ENCODE measurements at places on chromosomes 2 and 18.

- no peak for DNase-seq
These were observed 111.8 kb downstream of the STPG4 start for GRCh38 chr2:47043142-47043890.

DNA sequence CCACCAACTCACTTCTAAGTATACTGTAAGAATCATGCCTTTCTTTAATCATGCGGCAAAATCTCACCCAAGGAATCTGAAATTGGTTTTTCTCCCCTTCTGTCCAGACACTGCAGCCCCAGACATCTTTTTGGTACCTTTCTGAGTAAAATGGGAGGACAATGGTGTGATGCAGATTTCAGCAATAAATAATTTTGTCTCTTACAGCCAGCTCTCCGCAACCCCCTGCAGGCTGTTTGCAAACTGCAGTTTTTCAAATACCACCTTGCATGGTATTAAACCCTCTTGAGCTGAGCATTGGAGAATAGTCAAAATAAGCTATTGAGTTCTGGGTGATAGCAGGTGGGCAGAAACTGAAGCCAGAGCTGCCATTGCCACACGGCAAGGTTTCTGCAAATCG, 32.2 kb downstream of the GPR39 start:
- DNase-seq = no peak

DNA sequence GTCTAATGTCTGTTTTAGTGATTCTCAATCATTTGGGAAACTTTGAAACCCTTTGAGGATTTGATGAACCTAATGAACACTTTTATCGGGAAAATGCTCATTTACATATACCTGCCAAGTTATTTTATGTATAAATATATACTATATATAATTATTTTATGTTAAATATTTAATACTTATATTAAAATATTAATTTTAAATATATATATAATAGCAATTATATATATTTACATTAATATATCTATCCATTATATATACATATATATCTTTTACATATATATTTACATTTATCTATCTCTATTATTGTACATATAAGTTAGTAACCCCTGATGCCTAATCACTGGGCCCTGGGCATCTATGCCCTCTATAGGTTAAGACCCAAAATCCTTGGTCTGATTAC, 763.3 kb upstream of the FSHR start:
- DNase-seq = no peak

- no peak for DNase-seq
These were observed 14.6 kb downstream of the ITGA4 start for GRCh38 chr2:181471783-181472182.

DNA sequence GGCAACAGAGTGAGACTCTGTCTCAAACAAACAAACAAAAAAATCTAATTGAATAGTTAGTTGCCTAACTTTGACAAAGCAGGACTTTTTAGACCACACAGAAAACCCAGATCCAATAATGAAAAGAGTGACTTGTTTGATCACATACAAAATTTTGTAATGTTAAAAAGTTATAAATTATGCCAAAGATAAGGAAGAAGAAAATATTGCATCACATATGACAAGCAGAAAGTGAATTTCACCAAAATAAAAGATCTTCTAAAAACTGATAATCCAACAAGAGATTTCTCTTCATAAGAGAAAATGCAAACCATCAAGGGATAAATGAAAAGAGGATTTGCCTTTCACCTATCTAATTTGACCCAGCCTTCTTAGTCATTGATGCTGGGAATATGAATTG, 2.8 kb upstream of the RMP24 start:
- DNase-seq = no peak

GRCh38 chr2:207926133-207926988, 99.0 kb downstream of the PLEKHM3 start:
- DNase-seq = no peak

DNA sequence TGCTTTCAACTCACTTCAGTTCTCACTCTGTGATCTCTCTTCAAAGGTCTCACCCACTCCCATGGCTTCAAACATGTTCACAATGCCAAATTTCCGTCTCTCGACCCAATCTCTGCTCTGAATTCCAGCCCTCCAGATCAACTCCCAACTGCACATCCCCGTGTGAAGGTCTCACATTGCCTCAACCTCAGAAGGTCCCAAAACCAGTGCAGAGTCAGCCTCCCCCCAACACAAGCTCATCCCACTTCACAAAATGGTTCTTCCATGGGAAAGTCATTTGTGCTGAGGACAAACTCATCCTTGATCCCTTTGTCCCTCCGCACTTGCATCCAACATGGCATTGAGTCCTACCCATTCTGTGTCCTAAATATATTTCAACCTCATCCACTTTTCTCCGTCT, 31.0 kb upstream of the GNAL start:
- DNase-seq = no peak

- DNase-seq = no peak
These were observed 58.9 kb upstream of the FAM136A start for GRCh38 chr2:70360661-70361270.

DNA sequence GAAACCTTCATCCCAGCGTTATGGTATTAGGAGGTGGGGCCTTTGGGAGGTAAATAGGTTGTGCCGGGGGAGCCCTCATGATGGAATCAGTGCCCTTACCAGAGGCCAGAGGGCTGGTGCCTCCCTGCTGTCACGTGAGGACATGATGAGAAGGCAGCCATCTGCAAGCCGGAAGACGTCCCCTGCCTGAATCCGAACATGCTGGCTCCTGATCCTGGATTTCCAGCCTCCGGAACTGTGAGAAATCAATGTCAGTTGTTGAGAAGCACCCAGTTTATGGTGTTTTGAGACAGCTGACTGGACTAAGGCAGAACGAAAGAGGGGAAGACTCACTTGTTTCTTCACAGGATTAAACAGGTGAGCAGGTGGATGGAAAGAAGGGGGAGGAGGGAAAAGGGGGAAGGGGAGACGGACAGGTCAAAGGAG, 13.0 kb upstream of the KLF11 start:
- peak; percentile 70 for DNase-seq

DNA sequence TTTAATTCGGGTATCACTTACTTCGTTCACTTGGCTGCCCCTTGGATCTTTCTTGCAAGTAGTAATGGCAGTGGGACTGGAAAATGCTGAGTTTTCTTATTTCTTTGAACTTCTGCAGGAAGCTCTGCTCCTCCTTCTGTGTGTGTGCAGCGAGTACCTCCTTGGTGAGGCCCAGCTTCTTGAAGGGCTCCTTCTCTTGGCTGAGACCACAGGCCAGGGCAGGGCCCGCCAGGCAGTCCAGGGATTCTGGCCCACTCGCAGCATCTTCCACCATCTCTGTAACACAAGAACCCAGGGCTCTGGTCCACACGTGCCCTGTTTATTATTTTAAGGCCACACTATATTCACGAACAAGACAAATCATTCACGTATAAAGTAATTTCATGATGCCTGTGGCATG, 15.8 kb upstream of the HES6 start:
- DNase-seq = no peak

DNA sequence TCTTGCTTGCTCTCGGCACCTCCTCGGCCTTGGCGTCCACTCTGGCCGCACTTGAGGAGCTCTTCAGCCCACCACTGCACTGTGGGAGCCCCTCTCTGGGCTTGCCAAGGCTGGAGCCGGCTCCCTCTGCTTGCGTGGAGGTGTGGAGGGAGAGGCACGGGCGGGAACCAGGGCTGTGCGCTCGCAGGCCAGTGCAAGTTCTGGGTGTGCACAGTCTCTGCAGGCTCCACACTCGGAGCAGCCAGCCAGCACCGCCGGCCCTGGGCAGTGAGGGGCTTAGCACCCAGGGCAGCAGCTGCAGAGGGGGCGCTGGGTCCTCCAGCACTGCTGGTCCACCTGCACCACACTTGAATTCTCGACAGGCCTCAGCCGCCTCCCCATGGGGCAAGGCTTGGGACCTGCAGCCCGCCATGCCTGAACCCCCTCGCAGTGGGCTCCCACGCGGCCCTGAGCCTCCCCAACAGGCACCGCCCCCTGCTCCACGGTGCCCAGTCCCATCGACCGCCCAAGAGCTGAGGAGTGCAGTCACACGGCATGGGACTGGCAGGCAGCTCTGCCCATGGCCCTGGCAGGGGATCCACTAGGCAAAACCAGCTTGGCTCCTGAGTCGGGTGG, 411.2 kb upstream of the CHAC2 start:
- DNase-seq = no peak

GRCh38 chr18:10477121-10477862, 22.9 kb downstream of the APCDD1 start:
- DNase-seq = no peak

GRCh38 chr2:214103276-214104001, 307.4 kb upstream of the VWC2L start:
- peak; percentile 41 for DNase-seq

GRCh38 chr18:4854671-4855070, 342.4 kb downstream of the AKAIN1 start:
- no peak for DNase-seq

GRCh38 chr2:187569042-187569441, 14.8 kb upstream of the TFPI start:
- DNase-seq = no peak

DNA sequence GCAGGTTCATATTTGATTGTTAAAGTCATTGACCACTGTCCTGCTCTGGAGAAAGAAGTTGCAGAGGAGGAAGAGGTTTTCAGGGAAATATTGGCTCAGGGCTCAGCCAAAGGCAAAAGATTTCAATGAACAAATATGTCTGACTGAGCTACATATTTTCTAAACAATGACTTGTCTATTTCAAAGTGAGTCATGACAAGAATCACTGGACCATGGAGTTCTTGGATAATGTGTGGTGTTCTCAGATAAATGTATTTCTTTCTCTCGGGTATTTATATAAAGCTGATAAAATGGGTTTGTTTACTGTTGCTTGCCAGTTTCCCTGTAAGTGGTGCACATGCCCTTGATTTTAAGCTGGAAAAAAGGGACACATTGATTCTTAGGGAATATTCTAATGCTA, 34.3 kb upstream of the RMP24 start:
- DNase-seq = no peak

DNA sequence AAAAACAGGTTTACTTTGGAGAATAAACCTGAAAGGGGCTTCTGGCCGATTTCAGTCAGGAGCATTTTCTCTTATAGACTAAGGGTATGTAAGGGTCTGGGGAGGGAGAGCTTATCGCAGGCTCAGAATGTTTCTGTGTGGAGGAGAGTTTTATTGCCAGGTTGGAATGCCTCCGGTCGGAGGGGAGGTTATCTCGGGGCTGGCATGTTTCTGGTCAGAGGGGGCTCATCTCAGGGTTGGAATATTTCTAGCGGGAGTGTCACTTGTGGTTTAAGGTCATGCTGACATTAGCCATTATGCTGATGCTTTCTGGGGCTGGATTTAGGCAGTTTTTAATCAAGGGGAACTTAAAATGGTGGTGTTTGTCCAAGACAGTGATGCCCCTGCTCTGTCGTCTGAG, 333.6 kb downstream of the METTL4 start:
- DNase-seq = no peak

DNA sequence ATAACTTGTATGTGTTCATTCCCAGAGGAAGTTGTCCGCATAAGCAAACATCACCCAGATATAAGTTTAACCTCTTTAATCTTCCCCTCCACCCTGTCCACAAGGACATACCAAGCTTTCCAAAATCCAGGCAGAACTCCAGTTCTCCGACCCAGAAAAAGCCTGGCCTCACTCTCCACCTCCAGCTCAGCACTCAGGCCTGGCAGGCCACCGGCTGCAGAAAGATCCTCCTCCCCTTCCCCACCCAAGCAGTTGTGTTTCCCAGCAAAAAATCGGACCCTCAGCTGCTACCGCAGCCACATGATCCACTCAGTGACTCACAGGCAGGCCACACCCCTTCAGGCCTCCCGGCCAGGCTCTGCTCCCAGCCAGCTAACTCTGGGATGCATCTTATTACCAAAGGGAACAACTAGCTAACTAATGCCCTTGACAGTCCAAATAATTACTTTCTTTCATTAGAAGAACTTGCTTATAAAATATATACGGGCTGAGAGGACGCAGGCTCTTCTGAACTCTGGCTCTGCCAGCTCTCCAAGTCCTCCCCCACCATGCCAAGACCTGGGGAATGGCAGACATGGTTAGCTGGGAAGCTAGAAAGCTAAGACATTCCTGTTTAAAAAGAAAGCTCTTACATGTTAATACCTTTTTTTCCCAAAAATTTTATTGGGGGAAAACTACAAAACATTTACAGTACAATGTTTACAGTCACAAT, 4.5 kb downstream of the ZFP36L2 start:
- no peak for DNase-seq

DNA sequence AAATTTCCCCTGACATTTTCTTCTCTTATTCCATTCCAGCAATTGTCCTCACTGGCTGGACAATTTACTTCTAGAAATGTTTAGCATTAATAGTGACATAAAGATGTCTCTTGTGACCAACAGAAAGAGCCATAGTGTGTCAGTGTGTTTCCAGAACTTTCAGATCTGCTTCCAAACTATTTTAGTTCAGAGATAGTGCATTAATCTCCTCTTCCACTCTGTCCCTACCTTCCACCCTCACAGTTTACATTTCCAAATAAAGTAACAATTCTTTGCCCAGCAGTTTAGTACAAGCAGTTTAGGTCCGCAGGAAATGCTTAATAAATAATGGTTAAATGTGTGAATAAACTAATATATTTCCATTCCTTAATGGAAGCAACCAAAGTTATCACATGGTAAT, 24.5 kb upstream of the RAPGEF4 start:
- DNase-seq = no peak

DNA sequence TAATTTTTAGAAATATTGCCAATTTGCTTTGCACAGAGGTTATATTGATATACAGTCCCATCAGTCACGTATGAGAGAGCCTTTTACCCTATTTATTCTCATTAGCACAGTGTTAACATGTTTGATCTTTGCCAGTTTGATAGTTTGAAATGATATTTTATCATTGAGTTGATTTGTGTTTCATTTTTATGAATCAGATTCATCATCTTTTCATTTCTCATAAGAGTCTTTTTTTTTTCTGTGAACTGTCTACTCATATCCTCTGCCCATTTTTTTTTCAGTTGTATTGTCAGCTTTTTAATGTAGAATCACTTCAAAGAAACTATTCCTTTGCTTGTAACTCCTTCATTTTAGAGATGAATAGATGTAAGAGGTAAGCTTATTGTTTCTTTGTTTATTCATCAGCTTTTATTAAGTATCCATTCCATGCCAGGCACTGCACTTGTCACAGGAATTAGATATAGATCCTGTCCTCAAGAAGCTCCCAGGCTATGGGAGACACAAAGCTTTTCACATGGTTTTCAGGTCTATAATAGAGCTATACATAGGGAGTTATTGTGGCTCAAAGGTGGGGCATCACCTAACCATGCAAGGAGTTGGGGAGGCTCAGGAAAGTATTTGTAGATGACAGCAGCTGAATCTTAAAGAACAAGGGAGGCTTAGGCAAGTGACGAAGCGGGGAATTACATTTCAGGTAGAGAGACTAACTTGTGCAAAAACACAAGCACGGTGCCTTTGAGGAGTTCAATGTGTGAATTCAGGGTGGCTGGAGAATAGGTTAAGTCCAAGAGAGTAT, 42.1 kb downstream of the CD28 start:
- no peak for DNase-seq
